Mammary epithelial cell (primary cell): ENCODE measurements at places on chromosomes 11 and 22.

DNA sequence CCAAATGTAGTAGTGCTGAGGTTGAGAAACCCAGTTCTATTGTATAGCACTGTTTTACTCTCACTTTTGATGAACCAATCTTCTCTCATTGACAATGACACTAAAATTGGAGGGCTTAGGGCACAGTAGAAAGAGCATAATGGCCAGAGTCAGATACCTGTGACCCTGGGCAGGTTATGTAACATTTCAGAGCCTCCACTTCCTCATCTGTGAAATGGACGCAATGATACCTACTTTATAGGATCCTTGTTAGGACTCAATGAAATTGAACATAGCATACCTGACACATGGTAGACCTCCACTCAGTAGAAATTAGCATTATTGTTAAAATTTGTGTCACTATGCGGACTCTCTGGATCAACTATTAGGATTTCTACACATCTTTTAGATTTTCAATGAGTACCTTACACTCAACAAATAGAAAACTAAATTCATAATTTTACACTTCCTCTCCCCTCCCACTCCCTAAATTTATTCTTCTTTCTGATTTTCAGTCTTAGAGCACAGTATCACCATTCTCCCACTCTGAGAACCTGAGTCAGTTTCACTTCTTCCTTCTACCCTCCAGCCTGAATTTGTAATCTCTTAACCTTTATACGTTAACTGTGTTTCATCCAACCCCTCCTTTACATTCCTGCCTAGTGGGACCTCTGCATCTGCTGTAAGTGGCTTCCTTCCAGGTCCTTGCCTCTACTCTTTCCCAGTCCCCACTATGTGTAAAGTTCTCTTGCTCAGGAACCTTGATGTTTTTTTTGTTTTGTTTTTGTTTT, 78.3 kb downstream of the MICAL2 start:
- no peak for DNase-seq

- no peak for DNase-seq
These were observed 7.0 kb downstream of the MFNG start for GRCh38 chr22:37479196-37479595.

GRCh38 chr11:9973921-9974320, 310.0 kb downstream of the SWAP70 start:
- DNase-seq = peak; percentile 5

DNA sequence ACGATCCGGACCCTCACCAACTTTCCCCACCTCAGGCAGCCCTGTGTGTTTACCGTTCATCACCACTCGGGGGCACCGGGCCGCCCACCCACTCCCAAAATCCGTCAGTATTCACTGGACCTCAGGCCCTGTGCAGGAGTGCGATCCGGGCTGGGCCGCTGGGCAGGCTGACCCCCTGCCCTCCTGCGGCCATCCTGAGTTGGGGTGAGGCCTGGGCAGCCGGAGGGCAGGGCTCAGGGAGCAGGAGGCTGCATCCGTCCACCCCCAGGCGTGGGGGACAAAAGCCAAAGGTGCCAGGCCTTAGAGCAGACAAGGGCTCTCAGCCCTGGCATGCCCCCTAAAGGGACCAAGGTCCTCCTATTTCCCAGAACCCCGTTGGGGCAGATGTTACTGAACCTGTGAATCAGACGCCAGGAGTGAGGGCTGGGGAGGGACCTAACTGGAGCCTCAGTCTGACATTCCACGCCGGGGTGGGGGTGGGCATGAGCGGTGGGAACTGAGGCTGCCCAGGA, 16.8 kb upstream of the TMEM191C start:
- DNase-seq = no peak

GRCh38 chr22:35092406-35092805, 26.4 kb downstream of the ISX start:
- no peak for DNase-seq

GRCh38 chr11:78046486-78046854, 17.2 kb upstream of the THRSP start:
- no peak for DNase-seq

- no peak for DNase-seq
These were observed 59.6 kb upstream of the SLC22A12 start for GRCh38 chr11:64531422-64531821.

DNA sequence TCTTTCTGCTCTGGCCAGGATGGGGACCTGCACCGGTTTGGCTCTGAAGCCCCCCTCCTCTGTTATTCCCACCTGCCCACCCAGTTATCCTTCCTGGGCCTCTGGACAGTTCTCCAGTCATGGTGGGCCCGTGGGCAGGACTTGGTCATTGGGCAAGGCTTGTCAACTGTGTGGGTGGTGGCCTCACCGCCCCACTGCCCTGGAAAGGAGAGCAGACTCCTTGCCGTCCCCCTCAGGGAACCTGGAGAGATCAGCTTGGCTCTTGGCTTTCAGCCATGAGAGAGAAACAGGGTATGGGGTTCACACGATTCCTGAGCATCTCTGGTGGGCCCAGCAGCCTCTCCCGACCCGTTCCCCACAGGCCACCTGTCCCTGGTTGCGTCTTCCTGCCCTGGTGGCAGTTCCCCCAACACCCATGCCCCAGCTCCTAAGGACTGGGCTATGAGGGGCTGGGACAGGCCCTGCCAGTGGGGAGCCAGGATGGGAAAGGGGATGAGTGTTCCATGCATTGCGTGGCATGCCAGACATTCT, 92.3 kb downstream of the MORC2 start:
- no peak for DNase-seq

- no peak for DNase-seq
These were observed 413.4 kb upstream of the LRRC4C start for GRCh38 chr11:41872870-41873269.

- DNase-seq = no peak
These were observed 22.8 kb upstream of the TP53AIP1 start for GRCh38 chr11:128965485-128965884.

- DNase-seq = no peak
These were observed 20.1 kb upstream of the PANX2 start for GRCh38 chr22:50150161-50151129.

DNA sequence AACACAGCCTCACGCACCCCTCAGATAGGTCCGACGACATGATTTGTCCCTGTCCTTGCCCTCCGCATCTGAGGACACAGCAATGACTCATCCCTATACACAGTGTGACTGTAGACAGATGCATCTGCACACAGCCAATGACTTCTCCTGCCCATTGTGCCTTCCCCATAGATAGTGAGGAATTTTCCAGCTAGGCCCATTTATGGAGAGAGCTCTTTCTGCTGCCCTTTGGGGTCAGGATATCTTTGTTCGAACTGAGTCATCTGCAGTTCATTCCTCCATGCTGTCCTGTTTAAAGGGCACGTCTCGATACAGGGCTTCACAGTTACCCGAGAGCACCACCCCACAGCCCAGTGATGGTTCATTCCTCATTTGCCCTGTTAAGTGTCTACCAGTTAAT, 96.7 kb downstream of the LARGE1 start:
- no peak for DNase-seq

GRCh38 chr11:100927579-100927978, 202.0 kb downstream of the PGR start:
- no peak for DNase-seq

- no peak for DNase-seq
These were observed 40.2 kb downstream of the ZNF195 start for GRCh38 chr11:3338569-3339339.

DNA sequence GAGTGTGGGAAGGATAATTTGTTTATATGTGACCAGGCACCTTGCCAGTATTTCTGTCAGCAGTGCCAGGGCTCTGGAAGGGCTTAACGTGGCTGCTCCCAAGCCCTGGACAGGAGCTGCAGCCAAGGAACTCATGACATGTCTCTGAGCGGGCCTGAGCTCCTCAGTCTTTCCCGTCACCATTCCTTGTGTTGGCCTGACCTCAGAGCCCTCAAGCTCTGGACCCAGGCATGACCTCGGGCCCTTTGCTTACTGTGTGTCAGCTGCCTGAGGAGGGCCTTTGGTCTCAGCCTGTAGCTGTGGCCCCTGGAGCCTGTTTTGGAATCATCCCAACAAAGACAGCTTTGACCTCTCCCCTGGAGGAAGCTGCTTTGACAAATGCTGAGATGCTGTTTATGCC, 264.1 kb upstream of the PLET1 start:
- no peak for DNase-seq

- no peak for DNase-seq
These were observed 366.8 kb upstream of the CCDC179 start for GRCh38 chr11:23227078-23227445.

GRCh38 chr11:35794850-35795249, 132.3 kb downstream of the TRIM44 start:
- peak; percentile 70 for DNase-seq

DNA sequence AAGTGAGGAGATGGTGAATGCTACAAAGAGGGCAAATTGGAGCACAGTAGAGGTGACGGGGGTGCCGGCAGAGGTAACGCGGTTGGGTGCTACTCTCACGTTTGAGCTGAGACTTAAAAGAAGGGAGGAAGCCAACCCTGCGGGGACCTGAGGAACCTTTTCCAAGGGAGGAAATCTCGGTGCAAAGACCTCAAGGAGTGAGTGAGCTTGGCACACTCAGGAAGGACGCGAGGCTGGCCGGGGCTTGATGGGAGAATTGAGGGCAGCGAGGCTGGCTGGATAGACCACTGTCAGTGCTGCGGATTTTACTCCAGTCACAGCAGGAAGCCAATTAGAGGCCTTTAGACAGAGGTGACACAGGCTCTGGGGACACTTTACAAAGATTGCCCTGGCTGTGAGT, 25.0 kb downstream of the TSKU start:
- no peak for DNase-seq

DNA sequence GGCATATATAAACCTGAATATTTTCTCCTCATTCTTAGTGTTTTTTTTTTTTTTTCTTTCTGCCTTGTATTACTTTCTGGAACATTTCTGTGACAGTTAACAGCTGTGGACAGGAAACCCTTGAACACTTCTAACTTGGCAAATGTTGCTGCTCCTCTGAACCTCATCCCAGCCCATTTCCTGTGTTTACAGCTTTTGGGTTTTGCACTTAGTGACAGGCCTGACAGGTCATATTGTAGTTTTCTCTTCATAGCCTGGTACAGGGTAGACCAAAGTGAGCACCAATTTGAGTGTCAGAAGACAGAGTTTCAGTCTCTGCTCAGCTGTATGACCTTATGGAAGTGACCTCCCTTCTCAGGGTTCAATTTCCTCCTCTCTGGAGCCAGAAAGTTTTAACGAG, 91.6 kb downstream of the STIM1 start:
- no peak for DNase-seq

DNA sequence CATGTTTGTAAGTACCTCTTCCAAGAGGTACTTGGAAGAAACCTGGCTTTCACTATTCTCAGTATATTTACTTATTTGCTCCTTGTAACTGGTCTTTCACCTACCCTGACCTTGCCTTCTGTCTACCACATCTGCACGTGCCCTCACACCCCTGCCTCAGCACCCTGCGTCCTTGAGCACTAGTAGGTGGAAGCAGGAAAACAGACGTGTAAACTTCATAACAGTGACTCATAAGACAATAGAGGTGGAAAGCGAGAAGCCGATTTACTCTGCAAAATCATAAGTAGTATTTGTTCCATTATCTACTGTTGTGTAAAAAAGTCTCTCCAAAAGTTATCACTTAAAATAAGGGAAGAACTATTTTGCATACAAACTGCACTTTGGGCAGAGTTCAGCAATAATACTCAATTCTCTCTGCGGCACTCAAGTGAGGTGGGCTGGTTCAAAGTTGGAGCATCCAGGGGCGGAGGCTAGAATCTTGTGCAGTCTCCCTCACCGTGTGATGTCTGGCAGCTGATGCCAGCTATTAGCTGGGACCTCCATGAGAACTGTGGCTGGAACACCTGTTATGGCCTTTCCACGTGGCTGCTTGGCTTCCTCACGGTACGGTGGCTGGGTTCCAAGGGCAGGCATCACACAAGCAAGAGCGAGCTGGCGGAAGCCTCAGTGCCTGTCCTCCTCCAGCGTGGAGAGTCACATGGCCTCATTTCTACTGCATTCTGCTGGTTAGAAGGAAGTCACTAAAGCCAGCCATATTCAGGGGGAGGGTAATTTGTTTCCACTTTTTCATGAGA, 30.4 kb downstream of the PACS1 start:
- DNase-seq = no peak

GRCh38 chr11:85658180-85658579, 6.7 kb downstream of the CREBZF start:
- DNase-seq = no peak

DNA sequence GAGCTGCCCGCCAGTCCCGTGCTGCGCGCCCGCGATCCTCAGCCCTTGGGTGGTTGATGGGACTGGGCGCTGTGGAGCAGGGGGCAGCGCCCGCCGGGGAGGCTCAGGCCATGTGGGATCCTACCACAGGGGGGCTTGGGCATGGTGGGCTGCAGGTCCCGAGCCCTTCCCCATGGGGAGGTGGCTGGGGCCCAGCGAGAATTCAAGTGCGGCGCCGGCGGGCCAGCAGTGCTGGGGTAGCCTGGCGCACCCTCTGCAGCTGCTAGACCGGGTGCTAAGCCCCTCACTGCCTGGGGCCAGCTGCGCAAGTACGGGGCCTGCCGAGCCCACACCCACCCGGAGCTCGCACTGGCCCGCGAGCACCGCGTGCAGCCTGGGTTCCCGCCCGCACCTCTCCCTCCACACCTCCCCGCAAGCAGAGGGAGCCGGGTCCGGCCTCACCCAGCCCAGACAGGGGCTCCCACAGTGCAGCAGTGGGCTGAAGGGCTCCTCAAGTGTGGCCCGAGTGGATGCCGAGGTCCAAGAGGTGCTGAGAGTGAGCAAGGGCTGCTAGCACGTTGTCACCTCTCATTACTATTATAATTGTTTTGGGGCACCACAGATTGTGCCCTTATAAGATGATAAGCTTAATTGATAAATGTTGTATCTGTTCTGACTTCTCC, 333.2 kb downstream of the CASP12 start:
- no peak for DNase-seq

DNA sequence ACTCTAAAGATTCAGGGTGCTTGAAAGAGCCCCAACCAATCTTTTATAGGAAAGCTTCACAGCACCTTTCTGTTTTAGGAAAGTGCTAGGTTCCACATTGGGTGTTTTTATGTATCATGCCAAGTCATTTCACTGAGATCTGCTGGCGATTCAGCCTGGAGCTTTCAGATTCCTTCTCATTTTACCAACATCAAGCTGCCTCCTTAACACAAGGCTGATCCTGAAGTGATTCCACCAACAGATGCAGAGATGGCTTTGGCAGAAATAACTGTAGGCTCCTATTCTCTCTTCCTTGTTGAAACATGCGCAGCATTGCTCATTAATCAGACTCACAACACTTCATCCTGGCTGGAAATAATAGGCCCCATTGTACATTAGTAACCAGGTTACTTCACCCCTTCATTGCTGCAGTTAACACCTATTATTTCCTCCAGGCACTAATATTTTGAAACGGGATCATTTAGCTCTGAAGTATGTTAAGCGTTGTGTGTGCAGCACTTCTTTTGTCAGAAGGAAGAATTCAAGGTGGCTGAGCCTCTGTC, 89.0 kb downstream of the OPCML start:
- DNase-seq = peak; percentile 47

DNA sequence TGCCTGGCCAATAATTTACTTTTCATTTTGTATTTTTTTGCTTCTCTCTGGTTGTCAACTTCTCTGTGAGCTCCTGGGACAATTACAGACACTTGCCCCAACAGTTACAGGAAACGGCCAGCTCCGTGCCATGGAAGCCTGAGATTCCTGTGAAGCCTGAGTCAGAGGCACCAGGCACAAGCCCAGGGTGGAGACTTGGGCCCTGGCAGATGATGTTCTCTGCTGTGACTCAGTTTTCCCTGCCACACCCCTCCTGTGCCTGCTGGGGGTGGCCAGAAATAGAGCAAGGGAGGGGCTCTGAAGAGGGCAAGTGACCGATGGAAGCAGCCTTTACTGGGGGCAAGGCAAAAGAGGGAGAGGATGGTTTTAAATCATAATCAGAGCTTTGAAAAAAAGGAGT, 4.9 kb downstream of the ATP5MGL start:
- peak; percentile 89 for DNase-seq

- peak; percentile 71 for DNase-seq
These were observed 19.3 kb downstream of the RRP7A start for GRCh38 chr22:42500161-42500835.
